ENCODE measurements at places on chromosomes 2 and 18.

DNA sequence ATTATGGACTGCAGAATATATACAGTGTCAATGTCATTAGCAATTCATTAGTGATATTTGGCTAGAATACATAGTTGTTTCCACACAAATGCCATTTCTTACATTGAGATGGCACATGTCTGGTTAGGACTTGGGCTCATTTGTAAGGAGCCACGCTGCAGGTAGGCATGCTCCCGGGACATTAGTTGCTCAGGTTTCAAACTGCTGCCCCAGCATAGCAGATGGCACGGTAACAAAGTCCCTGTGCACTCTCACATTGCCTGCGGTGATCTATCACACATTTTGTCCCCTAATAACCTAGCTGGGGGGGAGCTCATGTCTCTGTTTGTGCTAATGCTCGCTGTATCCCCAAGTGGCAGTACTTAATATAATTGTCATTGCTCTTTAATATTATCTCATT is 185.1 kb downstream of the NEDD4L start:
- no peak for DNase-seq

- DNase-seq, result no peak
Observed at GRCh38 chr18:78499586-78499985, 480.0 kb upstream of the SALL3 start.

DNA sequence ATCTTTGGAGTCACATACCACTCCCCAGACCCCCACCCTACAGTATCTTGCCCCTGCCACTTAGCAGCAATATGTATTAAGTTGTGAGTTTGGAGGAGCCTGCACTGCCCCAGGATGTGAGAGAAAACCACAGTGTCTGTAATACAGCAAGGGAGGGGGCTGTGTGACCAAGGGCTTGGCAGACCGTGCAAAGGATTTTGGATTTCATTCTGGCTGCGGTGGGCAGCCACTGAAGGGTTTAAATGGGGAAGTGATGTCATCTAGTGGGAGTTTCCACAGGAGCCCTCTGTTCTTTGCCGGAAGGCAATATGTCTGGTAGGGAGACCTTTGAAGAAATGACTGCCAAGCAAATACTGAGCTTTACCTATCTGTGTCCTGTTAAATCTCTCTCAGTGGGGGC is 202.4 kb downstream of the FHOD3 start:
- no peak for DNase-seq

DNA sequence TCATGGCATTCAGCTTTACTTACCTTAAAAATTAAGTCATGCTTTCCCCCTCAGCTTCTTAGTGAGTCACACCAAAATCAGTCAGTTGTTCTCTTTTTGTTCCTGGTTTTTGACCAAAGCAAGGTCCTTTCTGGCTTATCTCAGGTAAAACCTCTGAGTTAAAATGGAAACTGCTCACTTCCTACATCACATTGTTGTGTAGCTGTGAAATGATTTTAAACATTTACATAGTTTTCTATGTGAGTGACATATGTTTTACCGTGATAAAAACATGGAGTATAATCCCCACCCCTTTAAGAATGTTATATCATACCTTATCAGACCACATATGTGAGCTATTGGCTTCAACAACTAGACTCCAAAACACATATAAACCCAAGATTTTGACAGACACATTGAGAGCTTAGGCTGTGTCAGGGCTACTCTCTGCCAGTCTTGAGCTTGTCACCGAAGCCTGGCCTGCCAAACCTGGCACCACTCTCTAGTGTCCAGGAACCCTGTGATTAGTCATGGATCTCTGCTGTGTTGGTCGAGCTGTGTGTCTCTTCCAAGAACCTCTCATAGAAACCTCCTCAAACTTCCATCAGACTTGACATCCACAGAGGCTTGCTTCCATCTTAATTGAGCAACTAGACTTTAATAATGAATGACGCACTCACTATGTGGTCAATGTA is 294.5 kb upstream of the FBXO11 start:
- no peak for DNase-seq

DNA sequence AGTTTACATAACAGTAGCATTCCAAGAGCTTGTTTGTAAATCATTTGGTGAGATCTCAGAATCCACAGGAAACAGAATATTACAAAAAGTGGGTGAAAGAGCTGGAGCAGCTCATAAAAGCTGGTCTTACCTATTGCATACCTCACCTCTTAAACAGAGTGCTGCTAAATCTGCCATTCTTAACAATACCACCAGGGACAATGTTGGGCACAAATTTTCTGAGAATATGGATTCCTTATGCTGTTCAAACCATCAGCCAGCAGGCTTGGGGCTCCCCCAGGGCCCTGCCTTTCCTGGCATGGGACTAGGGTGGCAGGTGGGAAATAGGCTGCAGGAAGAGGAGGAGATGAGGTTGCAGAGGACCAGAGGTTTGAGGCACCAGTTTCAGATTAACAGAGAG is 55.6 kb downstream of the TGFA start:
- no peak for DNase-seq

DNA sequence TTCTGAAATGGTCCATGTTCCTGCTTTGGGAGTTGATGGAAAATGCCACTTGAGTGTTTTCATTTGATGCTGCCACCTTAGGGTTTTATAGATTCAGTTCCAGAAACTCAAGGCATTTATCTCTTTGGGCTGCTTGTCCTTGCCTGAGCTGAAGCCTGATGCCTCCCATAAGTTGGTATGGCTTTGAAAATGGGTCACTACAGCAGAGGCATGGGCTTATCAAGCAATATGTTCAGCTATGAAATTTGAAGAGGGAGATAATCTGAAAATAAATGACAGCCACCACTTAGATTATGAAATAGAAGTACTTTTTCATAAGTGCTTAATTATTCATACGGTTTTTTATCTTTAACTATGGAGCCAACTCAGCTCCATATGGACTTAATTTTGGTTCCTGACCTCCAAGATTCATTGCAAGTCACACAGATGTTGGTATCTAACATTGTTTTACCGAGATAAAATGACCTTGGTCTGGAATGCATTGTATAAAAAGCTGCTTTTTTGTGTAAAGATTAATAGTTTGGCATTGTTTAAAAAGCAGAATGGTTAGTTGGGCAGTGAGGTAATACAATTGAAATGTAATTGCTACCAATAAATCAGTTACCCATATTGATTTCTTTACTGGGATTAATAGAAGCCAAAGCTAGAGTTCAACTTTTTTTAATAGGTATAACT is 4.5 kb downstream of the SLC14A1 start:
- peak; percentile 45 for DNase-seq

- no peak for DNase-seq
Observed at GRCh38 chr2:165757906-165758675, 36.0 kb downstream of the GALNT3 start.

GRCh38 chr2:109471658-109472057 is 142.1 kb downstream of the SEPTIN10 start:
- DNase-seq, result no peak

DNA sequence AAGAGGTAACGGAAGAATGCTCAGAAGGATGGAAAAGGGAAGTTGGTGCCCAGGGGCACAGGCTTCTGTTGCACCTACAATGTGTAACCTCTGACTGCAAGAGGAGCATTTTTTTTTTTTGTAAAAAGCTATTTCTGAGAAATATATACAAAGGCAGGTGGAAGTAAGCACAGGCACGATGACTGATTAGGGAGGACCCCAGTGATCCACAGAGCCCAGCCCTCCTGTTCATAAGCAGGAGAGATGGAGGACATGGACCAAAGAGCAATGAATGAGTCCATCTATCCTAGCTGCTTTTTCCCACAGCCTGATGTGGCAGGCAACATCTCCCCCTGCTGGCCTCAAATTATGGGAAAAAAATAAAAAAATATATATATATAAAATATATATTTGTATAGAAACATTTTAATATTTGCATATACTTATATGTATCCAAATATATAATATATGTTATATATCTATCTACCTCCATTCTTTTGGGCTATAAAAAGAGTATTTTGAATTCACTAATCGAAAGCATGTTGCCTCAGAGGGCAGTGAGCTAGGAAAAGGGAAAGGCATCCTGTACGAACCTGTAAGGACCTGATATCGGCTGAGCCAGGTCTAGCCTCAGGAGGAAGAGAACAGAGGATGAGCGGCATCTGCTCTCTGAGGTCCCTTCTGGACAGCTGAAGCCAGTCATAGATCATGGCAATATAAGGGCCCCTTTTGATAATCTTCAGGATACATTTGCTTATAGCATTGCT is 166.0 kb upstream of the STK17B start:
- peak; percentile 51 for DNase-seq

DNA sequence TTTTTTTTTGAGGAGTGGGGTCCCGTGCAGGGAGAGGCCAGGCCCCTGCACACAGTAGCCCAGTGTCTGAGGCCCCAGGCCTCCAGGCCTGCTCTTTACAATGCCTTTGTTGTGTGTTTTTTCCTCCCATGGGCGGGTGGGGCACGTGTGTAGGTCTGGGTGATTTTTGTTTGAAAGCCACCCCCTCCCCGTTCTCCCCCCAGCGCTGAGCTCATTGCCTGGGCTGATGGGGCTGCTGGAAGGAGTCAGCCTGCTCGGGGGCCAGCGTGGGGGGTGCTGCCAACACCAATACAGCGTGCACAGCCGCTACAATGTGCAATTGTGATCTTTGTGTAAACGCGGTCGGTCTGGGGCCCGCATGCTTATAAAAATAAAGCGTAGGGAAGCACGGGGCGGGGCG is 142.7 kb downstream of the DYSF start:
- no peak for DNase-seq

DNA sequence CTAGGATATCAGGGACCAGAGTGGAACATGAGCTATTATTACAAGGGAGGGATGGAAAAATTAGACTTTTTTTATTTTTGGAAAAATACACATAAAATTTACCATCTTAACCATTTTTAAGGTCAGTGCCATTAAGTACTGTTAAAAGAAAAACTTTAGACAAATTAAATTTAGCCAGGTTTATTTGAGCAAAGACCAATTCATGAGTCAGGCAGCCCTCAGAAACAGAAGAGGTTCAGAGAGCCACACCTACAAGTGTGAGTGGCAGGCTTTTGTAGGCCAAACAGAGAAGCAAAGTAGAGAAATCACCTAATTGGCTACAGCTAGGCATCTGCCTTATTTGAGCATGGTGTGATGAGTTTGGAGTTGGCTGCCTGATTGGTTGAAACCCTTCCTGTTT is 301.3 kb upstream of the RAB12 start:
- DNase-seq, result no peak

GRCh38 chr2:11697103-11697871 is 27.3 kb upstream of the NTSR2 start:
- peak; percentile 77 for DNase-seq

DNA sequence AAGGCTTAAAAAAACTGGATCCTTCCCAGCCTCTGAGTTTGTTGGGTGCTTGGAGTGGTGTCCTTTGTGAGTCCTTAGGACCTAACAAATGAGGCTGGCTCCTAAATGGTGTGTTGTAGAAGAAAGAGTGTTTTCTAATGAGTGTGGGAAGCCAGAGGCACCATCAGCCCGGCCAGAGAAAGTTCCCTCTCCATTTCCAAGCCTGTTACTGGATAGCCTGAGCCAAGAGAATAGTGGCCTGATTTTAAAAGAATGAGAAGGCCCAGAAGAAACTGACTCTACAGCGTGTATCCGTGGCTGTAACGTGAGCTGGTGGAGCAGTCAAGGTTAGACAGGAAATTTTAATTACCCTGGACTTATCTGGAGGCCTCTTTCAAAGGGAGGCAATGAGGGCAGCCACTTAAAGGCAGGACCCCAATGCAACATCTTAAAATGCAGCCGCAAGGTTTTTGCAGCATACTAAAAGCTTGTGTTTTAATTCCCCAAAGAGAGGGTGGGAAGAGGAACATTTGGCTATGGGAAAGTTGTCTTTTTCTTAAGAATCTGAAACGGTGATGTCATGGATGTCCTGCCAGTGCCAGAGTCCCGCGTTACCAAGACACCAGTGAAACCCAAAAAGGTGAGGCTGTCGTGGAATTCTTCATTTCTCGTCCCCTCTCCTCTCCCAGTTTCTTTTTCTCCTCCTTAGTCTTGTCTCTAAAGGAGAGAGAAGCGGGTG is 4.6 kb downstream of the EFHD1 start:
- no peak for DNase-seq

GRCh38 chr2:207983641-207984042 is 41.7 kb downstream of the PLEKHM3 start:
- DNase-seq, result no peak

GRCh38 chr2:114684403-114684802 is 242.0 kb downstream of the DPP10 start:
- no peak for DNase-seq

DNA sequence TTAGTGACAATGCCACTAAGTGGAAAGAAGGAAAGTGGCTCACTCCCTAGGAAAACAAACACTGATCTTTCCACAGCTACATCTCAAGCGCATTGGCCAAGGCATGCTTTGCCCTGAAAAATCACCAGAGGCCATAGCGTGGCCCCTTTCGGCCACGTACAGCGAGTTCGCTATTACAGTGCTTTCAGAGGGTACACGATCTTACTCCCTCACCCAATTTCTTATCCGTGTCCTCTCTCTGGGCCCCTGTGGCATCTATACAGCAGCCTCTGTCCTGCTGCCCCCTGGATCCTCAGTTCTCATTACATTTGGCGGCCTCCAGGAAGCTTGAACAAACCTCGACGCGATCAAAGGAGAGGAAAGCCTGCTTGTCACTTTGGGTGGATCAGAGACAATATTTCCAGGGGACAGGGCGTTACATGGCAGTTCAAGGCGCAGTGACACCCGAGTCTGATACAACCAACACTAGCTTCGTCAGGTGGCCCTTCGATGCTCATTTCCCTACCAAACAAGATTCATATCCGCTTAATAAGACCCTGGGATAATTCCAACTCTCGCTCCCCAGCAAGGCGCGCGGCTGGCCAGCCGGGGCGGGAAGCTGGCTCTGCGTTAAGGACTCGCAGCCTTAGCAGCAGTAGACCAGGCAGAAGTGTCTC is 941 bp downstream of the SKOR2 start:
- DNase-seq, result no peak

DNA sequence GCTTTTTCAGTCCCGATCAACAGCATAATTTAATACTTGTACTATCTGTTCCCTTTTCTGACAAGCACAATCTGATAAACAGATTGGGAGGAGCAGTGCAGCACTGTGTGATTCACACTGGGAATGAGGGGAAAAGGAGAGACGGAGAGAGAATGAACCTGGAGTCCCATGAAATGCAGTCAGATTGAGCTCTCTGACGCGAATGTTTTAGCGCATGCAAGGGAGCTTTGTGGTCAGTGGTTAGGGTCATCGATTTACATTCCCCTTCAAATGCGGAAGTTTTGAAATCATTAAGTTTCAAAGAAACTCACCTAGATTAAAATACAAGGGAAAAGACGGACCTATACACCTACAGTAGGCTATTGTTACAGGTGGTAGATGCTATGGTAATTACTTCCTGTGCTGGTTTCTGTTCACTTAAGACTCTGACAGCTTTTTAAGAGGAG is 99.6 kb downstream of the KCTD1 start:
- DNase-seq, result no peak

DNA sequence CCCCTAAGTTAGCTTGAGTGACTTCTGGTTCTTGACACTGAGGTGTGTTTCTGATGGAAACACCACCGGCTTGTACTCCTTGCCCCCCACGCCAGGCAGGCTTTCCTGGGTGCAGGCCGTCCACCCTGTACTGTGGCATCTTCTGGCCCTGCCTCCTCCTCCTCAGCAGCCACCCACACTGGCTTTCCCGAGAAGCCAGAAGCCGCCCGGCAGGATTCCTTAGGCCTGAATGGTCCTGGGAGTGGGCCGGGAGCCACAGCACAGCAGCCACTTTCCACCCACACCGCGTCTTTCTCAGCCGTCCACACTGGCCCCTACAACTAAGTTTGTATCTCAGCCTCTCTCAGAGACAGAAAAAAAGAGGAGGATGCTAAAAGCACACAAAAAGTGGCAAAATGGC is 2.1 kb upstream of the HSBP1L1 start:
- DNase-seq, result no peak

All from fibroblast of skin of back (primary cell).